ENCODE measurements at places on chromosomes 12 and 14.

GRCh38 chr14:81295958-81296923, 75.5 kb upstream of the GTF2A1 start:
- no peak for DNase-seq

- DNase-seq, result no peak
Measured at GRCh38 chr12:9066755-9067423, 48.8 kb downstream of the A2M start.

GRCh38 chr12:32532951-32533350, 133.6 kb downstream of the FGD4 start:
- no peak for DNase-seq

DNA sequence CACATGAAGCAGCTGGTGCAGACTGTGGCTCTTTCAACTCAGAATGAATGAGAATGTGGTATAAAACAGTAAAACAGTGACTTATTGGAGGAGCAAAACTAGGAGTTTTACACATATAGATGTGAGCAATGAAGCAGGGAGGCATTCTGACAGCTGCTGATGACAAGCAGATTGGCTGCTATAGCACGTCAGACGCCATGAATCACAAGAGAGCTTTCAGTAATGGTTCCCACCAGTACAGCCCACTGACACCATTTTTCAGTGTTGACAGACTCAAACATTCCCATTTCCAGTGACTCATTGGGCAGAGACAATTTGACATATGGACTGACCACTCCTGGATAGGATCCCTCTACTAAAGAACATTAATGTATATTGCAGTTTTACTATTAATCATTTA, 24.6 kb upstream of the FSCB start:
- DNase-seq, result peak; percentile 30

DNA sequence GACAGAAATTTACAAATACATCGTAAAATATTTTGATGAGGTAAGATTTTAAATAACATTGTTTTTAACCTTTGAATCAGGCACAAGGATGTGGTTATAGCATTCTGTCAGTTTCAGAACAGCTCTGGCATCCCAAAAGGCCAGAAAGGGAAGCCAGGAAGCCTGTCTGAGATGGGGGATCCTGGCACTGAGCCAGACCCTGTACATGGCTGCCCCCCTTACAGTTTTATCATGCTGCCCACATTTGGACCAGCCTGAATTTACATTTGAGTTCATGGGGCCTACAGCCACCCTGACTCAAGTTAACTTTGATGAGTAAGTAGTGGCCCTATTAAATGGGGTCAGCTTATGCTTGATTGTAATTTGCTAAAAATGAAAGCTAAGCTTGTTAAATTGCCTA, 155.6 kb downstream of the PLXNC1 start:
- DNase-seq, result no peak

DNA sequence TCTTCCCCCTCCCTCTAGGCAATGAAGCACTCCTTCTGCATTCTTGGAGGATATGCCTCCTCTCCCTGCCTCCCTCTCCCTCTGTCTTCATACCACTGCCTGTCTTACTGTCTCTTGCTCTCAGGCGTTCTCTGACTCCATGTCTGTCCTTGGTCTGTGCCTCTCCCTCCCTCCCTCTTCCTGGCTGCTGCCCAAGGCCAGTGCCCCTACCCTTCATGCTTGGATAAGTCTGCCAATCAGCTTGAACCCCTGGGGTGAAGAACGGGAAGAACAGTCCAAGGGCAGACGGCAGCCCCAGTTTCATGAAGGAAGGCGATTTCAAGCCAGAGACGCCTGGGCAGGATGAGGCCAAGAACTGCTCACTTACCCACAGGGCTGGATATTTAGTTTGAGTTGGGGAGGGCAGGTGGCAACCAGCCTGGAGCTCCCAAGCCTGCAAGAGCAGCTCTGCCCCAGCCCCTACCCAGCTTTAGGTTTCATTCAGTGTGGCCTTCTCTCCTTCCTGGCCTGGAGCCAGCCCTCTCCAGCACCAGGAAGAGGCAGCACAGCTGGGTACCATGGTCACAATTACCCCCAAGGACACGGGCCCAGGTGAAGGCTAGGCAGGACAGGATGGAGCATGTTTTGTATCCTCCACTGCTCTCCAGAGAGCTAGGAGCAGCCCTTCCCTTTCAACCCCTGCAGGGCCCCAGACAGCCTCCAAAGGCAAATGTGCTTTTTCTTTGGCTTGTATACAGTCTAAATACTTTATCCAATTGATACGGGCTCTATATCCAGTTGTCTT, 35.8 kb upstream of the LTBP2 start:
- no peak for DNase-seq

DNA sequence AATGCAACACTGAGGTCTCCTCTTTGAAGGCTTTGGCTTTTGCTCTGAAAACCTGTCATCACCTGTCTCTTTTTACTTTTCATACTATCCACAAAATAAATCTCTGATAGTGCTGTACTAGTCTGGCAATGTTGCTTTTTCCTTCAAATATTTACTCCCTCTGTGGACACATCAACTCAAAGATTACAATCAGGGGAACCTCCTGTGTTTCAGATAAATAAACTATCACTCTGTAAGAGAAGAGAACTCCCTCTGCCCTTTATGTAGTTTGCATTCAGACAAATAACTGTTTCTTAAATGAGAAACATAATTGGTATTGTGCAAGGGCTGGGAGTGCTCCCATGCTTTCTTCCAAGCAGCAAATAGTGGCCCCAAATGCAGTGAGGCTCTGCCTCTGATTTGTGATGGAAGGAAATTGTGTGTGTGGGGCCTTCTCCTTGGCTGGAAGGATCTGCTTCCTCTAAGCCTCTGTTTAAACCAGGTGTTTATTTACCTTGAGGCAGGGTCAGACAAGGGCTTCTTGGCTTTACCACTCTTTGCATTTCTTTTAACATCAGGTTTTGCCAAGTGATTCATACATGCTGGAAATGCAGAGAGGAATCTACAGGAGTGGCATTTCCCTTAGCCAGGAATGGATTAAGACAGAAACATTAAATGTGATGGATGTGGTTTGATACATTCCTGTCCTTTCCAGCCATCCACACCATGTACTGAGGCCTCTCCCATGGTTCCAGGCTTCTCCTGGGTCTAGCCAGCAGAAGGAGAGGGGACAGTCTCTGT, 69.0 kb downstream of the AKAP6 start:
- DNase-seq, result peak; percentile 72
